ENCODE measurements at places on chromosomes 2 and 18. TPM values are rescaled to one million over a fixed set of nuclear protein-coding genes. Genes with fewer than 3 reads are reported as not detected.

GRCh38 chr2:170360546-170361089 lies 182.7 kb downstream of the MYO3B start:
- no peaks in the 10 kb centered on the region for H3K4me1 ChIP-seq
- peaks cover 43% of the 10 kb centered on the region for H3K27me3 ChIP-seq
- no peak overlapping the region for H3K4me3 ChIP-seq
- no peak overlapping the region for H3K27ac ChIP-seq

- no peaks in the 10 kb centered on the region for H3K36me3 ChIP-seq
- no peak overlapping the region for H3K4me3 ChIP-seq
- DNase-seq, result no peak
- H3K4me1 ChIP-seq, result no peaks in the 10 kb centered on the region
These were observed 523.4 kb downstream of the CCDC85A start for GRCh38 chr2:56707218-56707617.

DNA sequence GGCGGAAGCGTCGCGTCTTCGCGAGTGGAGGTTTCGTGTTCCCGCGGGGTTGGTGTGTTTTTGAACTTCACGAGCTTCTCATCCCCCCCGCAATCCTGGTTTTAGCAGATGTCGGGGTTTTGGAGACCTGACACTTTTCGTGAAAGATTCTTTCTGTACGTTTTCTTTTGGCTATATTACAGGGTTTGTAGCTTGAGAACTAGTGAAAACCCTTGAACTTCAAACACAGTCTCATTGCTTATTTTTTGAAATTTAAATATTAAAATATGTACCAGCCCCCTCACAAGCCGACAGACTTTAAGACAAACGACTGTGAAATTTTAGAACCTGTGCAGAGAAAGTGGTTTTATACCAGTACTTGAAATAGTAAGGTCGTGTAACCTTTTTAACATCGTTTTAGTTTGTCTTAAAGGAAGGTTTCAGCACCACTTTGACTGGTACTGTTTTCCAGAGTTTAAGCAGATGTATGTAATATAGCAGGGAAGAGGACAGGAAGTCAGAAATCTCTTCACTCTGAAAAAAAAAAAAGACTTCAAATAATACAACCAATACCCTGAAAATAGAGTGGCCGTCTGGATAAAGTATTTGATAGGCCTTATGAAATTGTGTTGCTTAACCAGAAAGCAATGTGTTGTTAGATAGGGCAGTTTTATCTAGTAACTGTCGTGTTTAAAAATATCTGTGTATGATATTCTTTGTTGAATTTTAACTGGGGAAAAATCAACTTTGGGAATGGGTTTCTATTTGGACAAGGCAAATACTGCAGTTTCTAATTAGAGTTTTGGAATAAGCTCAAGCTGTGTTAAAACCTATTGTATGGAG lies 1.4 kb downstream of the SPATS2L start:
- H3K4me1 ChIP-seq, result peaks cover 27% of the 10 kb centered on the region
- DNase-seq, result no peak
- no peaks in the 10 kb centered on the region for H3K36me3 ChIP-seq
- no peaks in the 10 kb centered on the region for H3K27me3 ChIP-seq
- peak overlapping the region; percentile 95 for H3K27ac ChIP-seq

- no peaks in the 10 kb centered on the region for H3K27me3 ChIP-seq
- H3K36me3 ChIP-seq, result no peaks in the 10 kb centered on the region
- DNase-seq, result no peak
- peak overlapping the region; percentile 17 for H3K4me3 ChIP-seq
- H3K4me1 ChIP-seq, result no peaks in the 10 kb centered on the region
These were observed 69.8 kb downstream of the CYBRD1 start for GRCh38 chr2:171592036-171592555.

The CDCA7 gene
- 1.3 TPM for total RNA-seq

DNA sequence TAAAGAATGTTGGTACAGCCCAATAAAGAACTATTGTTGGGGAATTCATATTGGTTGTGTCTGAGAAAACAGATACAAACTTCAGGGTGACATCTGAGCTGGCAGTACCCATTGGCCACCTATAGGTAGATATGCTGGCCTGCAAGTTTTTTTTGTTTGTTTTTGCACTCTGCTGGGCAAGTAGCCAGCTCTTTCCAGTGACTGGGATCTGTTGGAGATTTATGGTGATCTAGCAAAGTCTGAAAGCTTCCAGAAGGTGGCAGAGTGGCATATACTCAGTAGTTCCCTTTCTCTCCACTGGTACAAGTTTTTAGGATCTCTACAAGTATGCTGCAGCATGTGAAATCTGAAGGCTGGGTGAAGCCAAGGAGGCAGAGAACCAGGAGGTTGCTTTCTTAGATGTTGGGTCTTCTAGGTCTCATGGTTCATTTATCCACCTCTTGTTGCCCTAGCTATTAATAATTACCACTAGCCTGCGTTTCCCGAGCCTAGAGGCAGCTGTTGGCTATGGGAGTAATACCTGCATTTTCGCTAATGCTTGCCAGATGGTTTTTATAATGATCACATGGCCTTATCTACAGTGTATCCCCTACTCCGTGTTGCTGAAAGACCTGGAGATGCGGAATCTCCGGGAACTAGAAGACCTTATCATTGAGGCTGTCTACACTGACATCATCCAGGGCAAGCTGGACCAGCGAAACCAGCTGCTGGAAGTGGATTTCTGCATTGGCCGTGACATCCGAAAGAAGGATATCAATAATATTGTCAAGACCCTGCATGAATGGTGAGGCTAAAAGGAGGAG lies 9.5 kb downstream of the COPS7B start:
- no peak overlapping the region for H3K4me3 ChIP-seq
- H3K4me1 ChIP-seq, result no peaks in the 10 kb centered on the region
- no peak for DNase-seq
- no peaks in the 10 kb centered on the region for H3K27me3 ChIP-seq
- H3K36me3 ChIP-seq, result peaks cover 95% of the 10 kb centered on the region
- H3K27ac ChIP-seq, result no peak overlapping the region

GRCh38 chr2:74690571-74690970 lies 36.5 kb downstream of the SEMA4F start:
- no peaks in the 10 kb centered on the region for H3K36me3 ChIP-seq
- H3K4me3 ChIP-seq, result no peak overlapping the region
- no peak for DNase-seq
- H3K27me3 ChIP-seq, result peaks cover 2% of the 10 kb centered on the region

GRCh38 chr18:35572644-35573043 lies 8.9 kb upstream of the GALNT1 start:
- no peak overlapping the region for H3K4me3 ChIP-seq
- no peaks in the 10 kb centered on the region for H3K36me3 ChIP-seq
- DNase-seq, result no peak
- H3K27me3 ChIP-seq, result no peaks in the 10 kb centered on the region

GRCh38 chr2:37326866-37327634 lies 2.4 kb upstream of the PRKD3 start:
- H3K4me3 ChIP-seq, result peak overlapping the region; percentile 20
- peaks cover 14% of the 10 kb centered on the region for H3K4me1 ChIP-seq
- H3K36me3 ChIP-seq, result no peaks in the 10 kb centered on the region
- peak overlapping the region; percentile 9 for H3K27ac ChIP-seq

The KCNIP3 gene
- total RNA-seq, result 8.3 TPM

The ZDBF2 gene
- 10.3 TPM for total RNA-seq

DNA sequence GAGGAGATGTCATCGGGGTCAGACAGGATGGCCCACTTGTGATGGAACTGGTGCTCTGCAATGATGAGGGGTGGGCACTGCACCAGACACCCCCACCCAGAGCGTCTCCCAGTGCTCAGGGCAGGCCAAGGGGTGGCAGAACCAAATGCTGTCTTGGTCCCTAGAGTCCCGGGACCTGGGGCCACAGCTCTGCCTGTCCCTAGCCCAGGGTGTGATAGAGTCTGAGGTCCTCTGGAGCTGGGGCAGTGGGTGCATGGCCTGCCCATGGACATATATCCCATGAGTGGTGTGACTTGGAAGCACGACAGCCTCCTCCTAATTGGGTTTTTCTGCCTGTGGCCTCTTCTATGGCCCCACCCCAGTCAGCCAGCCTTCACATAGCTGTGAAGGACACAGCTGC lies 6.7 kb upstream of the OTOF start:
- H3K4me1 ChIP-seq, result no peaks in the 10 kb centered on the region
- no peak overlapping the region for H3K27ac ChIP-seq
- H3K27me3 ChIP-seq, result no peaks in the 10 kb centered on the region
- no peak overlapping the region for H3K4me3 ChIP-seq
- no peak for DNase-seq

The TWIST2 gene
- 1.4 TPM for total RNA-seq

The CDK15 gene
- 0.07 TPM for total RNA-seq

DNA sequence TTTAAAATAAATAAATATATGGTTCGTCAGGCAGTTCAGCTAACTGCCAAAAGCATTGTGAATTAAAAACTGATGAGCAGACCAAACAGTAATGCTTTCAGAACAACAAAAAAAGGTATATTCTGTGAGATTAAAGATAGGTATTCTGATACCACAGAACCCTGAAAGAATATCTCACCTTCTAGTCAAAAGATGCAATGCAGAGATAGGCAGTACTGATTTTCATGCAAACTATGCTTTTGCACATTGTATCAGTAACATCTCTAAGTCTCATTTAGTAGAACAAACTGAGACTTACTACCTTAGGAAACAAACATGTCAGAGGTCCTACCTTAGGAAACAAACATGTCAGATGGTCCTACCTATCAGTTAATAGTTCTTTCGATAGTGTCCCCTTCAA lies 32.4 kb downstream of the CUL3 start:
- peaks cover 5% of the 10 kb centered on the region for H3K36me3 ChIP-seq
- no peak for DNase-seq
- H3K27me3 ChIP-seq, result no peaks in the 10 kb centered on the region

DNA sequence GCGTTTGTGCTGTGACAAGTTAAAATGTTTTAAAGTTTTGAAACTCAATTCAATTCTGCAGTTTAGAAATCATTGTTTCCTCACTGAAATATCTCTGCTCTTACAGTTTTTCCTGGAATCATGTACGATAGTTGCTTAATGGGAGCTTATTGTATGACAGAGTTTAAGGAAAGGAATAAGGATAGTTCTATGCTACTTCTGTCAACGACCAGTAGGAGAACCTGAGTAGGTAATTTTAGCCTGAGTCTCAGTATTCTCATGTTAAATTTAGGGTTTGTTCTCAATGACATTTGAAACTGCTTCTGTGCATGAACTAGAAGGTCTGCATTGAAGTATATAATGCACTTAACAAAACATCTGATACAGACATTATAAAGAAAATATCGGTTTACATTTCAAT lies 361.1 kb downstream of the CPS1 start:
- H3K4me3 ChIP-seq, result no peak overlapping the region
- no peak overlapping the region for H3K27ac ChIP-seq
- H3K4me1 ChIP-seq, result no peaks in the 10 kb centered on the region
- no peak for DNase-seq

The AKAIN1 gene
- total RNA-seq, result not detected

DNA sequence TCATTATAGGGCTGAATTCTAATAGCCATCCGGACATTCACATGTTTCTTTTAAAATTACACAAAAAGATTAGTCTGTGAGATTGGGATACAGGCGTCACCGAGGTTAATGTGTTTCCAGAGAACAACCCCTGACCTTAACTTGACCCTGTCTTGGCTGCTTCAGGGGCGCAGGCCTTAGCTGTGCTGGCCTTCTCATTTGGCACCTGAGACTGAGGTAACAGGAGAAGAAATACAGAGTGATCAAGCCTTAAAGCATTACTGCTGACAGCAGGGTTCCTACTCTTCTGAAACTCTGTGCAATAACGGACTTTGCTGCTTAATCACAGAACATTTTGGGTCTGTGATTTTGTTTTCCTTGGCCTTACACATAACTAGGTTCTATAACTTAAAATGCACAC lies 92.6 kb downstream of the RAPH1 start:
- peaks cover 88% of the 10 kb centered on the region for H3K36me3 ChIP-seq
- no peak overlapping the region for H3K4me3 ChIP-seq
- no peaks in the 10 kb centered on the region for H3K27me3 ChIP-seq

GRCh38 chr2:181536730-181537129 lies 79.5 kb downstream of the ITGA4 start:
- no peak overlapping the region for H3K4me3 ChIP-seq
- DNase-seq, result no peak
- no peaks in the 10 kb centered on the region for H3K4me1 ChIP-seq
- H3K27ac ChIP-seq, result no peak overlapping the region
- no peaks in the 10 kb centered on the region for H3K36me3 ChIP-seq
- H3K27me3 ChIP-seq, result no peaks in the 10 kb centered on the region

GRCh38 chr2:198175271-198175670 lies 370.9 kb downstream of the PLCL1 start:
- H3K4me3 ChIP-seq, result no peak overlapping the region
- H3K4me1 ChIP-seq, result no peaks in the 10 kb centered on the region
- H3K27me3 ChIP-seq, result no peaks in the 10 kb centered on the region
- no peak for DNase-seq
- no peaks in the 10 kb centered on the region for H3K36me3 ChIP-seq

DNA sequence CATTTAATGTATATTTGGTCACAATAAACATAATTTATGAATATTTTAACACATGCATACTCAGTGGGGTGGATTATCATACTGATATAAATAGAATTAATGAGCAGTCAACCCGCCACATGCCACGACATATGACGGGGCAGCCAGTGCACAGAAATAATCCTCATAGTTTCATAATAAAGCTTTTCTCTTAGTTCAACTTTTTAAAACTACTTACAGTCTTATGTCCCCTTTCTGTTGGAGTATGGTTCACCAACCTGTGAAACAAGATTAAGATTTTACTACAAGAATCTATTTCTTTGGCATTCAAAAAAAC lies 75.6 kb upstream of the ETAA1 start:
- no peaks in the 10 kb centered on the region for H3K4me1 ChIP-seq
- peaks cover 10% of the 10 kb centered on the region for H3K27me3 ChIP-seq
- H3K4me3 ChIP-seq, result no peak overlapping the region
- no peaks in the 10 kb centered on the region for H3K36me3 ChIP-seq
- no peak overlapping the region for H3K27ac ChIP-seq

The CFAP221 gene
- total RNA-seq, result 1.6 TPM

DNA sequence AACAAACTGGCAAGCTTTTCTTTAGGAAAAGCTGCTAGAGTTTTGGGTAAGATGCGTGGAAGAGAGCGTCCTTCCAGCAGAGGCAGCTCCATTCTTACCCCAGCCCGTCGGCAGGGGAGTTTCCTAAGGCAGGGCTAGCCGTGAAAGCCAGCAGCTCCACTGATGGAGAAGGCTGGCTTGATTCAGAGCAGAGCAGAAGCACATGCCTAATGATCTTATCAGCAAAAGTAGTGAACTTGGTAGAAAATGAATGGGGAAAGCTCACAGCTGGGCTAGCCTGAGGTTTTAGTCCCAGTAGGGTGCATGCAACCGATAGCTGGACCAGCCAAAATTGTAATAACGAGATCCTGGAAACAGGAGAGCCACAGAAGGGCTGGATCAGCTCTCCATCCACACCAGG lies 20.8 kb downstream of the LAMA1 start:
- no peak overlapping the region for H3K4me3 ChIP-seq
- H3K36me3 ChIP-seq, result no peaks in the 10 kb centered on the region
- no peak overlapping the region for H3K27ac ChIP-seq
- no peaks in the 10 kb centered on the region for H3K27me3 ChIP-seq
- DNase-seq, result no peak

The MFSD2B gene
- total RNA-seq, result not detected

- no peak for DNase-seq
- no peak overlapping the region for H3K4me3 ChIP-seq
- no peaks in the 10 kb centered on the region for H3K27me3 ChIP-seq
- no peaks in the 10 kb centered on the region for H3K36me3 ChIP-seq
These were observed 6.3 kb downstream of the COL6A3 start for GRCh38 chr2:237407700-237408099.
